CD4-positive, alpha-beta memory T cell (primary cell): ENCODE measurements at places on chromosomes 11 and 22.

- H3K4me3 ChIP-seq = no peak overlapping the region
- peaks cover 4% of the 10 kb centered on the region for H3K4me1 ChIP-seq
Observed at GRCh38 chr11:105110688-105111030, 28.9 kb downstream of the CARD18 start.

GRCh38 chr11:32840587-32840986 lies 10.9 kb downstream of the PRRG4 start:
- no peaks in the 10 kb centered on the region for H3K27me3 ChIP-seq
- H3K27ac ChIP-seq = no peak overlapping the region
- H3K4me1 ChIP-seq = no peaks in the 10 kb centered on the region
- no peak overlapping the region for H3K4me3 ChIP-seq

DNA sequence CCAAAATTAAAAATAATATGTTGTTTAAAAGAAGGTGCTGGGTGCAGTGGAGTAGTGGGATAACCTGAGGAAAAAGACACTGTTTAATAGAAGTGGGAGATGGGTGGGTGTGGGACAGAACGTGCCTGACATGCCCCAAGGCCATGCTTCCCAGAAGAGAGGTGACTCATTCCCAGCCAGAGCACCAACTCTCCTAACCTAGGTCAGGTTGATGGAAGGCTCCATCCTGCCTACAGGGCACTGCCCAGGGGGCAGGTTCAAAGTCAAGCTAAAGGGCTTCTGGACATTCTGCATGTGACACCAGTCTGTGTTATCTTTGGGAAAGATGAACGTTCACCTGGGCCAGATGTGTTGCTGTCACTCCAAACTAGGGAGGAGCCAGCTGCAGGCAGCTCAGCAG lies 453.1 kb downstream of the SOX6 start:
- H3K27me3 ChIP-seq = no peaks in the 10 kb centered on the region
- no peak overlapping the region for H3K27ac ChIP-seq
- no peaks in the 10 kb centered on the region for H3K4me1 ChIP-seq

GRCh38 chr11:43931717-43932039 lies 10.8 kb upstream of the C11orf96 start:
- H3K36me3 ChIP-seq = no peaks in the 10 kb centered on the region
- H3K4me1 ChIP-seq = no peaks in the 10 kb centered on the region
- no peaks in the 10 kb centered on the region for H3K27me3 ChIP-seq
- no peak overlapping the region for H3K27ac ChIP-seq

GRCh38 chr22:23743303-23743705 lies 7.6 kb downstream of the ZNF70 start:
- H3K27me3 ChIP-seq = no peaks in the 10 kb centered on the region
- DNase-seq = no peak
- H3K4me3 ChIP-seq = no peak overlapping the region
- no peaks in the 10 kb centered on the region for H3K4me1 ChIP-seq
- no peaks in the 10 kb centered on the region for H3K36me3 ChIP-seq
